ENCODE measurements at places on chromosomes 13 and 19. TPM values are rescaled to one million over a fixed set of nuclear protein-coding genes. Genes with fewer than 3 reads are reported as not detected.

CEACAM7 gene
- not detected for total RNA-seq

SELENOV gene
- total RNA-seq: not detected

GRCh38 chr19:12698138-12698537, 1.7 kb upstream of the FBXW9 start:
- no peak overlapping the region for H3K4me3 ChIP-seq
- peaks cover 10% of the 10 kb centered on the region for H3K4me1 ChIP-seq
- no peak for DNase-seq
- no peaks in the 10 kb centered on the region for H3K27me3 ChIP-seq

ADAMTSL5 gene
- 36.2 TPM for total RNA-seq

All from thoracic aorta (tissue), 2 donors.